Thyroid gland (tissue), 4 donors: ENCODE measurements at places on chromosomes 13 and 19. TPM values are rescaled to one million over a fixed set of nuclear protein-coding genes. Genes with fewer than 3 reads are reported as not detected.
A peak's percentile ranks its signal among the peaks of the same experiment; 100 is the strongest.

Gene LIM2
- total RNA-seq = not detected

Gene CDC42EP5
- total RNA-seq = 18.7 TPM

Gene FGF21
- not detected for total RNA-seq

Gene ZNF284
- total RNA-seq = 4.9 TPM

Gene SPRY2
- total RNA-seq = 29.8 TPM

DNA sequence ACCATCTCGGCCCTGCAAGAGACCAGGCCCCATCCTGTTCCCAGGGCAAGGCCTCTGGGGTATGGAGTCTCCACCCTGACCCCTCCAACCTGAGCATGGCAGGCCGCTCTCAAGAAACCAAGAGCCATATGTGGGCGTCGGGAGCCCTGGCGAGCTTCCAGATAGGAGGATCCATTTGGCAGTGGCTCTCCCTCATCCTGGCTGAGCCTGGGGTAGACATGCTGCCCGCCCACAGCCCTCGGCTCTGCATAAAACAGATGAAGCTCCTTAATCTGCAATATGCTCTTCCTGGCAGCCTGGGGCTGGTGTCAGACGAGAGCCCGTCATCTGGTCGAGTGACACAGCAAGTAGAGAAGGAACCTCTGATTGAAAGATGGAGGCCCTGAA is 6.1 kb downstream of the ATP13A1 start:
- no peak for DNase-seq
- no peak overlapping the region for H3K27ac ChIP-seq
- no peak overlapping the region for H3K4me3 ChIP-seq
- peaks cover 63% of the 10 kb centered on the region for H3K36me3 ChIP-seq
- H3K4me1 ChIP-seq = peaks cover 10% of the 10 kb centered on the region
- H3K27me3 ChIP-seq = no peaks in the 10 kb centered on the region

DNA sequence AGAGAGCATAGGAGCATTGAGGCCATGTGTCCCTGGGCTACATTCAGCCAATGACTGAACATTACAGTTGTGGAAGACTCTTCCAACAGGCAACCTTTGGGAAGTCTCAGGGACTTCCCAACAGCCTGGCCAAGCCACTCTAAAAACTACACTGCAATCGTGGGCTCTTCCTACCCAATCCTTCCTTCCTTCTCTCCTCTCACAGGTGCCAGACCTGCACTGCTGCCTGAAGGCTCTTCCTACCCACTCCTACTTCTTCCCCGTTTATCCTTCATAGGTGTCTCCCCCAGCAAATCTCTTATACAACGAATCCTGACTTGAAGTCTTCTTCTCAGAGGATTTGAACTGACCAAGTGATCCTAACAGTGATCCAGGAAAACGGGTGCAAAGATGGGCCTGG is 47.1 kb upstream of the MBNL2 start:
- H3K27ac ChIP-seq = no peak overlapping the region
- no peak overlapping the region for H3K4me3 ChIP-seq
- H3K4me1 ChIP-seq = no peaks in the 10 kb centered on the region
- H3K36me3 ChIP-seq = no peaks in the 10 kb centered on the region
- no peak for DNase-seq

- peak overlapping the region; percentile 60 for H3K4me3 ChIP-seq
- H3K27ac ChIP-seq = peak overlapping the region; percentile 93
- H3K36me3 ChIP-seq = no peaks in the 10 kb centered on the region
- H3K27me3 ChIP-seq = no peaks in the 10 kb centered on the region
These were observed 16.5 kb upstream of the FOSB start for GRCh38 chr19:45451131-45451849.

DNA sequence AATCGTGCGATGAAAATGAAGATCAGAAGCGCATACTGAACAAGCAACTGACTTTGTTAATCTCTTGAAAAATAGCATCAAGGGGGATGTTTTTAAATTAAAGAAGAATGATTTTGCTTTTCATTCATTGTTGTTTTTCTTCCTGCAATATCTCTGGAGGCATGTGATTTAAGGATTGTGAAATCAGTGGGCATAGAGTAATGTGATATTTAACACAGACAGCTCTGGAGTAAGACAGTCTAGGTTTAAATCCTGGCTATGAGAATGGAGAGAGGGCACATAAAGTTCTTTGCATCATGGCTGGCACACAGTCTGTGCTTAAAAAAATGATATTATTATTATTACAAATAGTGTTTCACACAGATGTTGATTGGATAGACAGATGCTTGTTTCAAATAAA is 243.1 kb upstream of the NBEA start:
- H3K4me3 ChIP-seq = no peak overlapping the region
- no peaks in the 10 kb centered on the region for H3K27me3 ChIP-seq
- peaks cover 28% of the 10 kb centered on the region for H3K4me1 ChIP-seq
- no peak for DNase-seq
- H3K27ac ChIP-seq = no peak overlapping the region

DNA sequence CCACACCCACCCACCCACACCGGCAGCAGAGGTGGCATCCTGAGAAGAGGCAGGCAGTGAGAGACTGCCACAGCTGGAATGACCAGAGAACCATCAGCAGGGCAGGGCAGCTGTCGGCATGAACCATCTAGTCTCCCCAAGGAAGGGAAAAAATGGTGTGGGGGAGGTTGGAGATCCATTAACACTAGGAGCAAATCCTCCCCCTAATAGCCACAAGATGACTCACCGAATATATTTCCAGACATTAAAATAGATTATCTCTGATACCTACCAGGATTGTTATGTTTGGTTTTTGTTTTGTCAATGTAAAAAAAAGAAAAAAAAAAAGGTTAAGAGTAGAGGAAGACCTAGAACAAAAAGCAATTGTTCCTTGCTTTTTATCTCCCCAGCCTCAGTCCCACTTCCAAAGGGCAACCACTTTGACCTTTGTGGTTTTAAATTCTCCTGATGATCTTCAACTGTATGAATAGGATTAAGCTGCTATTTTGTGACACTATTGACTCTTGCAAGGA is 34.2 kb downstream of the THSD1 start:
- H3K4me1 ChIP-seq = no peaks in the 10 kb centered on the region
- no peak overlapping the region for H3K27ac ChIP-seq
- no peak for DNase-seq
- H3K4me3 ChIP-seq = no peak overlapping the region

DNA sequence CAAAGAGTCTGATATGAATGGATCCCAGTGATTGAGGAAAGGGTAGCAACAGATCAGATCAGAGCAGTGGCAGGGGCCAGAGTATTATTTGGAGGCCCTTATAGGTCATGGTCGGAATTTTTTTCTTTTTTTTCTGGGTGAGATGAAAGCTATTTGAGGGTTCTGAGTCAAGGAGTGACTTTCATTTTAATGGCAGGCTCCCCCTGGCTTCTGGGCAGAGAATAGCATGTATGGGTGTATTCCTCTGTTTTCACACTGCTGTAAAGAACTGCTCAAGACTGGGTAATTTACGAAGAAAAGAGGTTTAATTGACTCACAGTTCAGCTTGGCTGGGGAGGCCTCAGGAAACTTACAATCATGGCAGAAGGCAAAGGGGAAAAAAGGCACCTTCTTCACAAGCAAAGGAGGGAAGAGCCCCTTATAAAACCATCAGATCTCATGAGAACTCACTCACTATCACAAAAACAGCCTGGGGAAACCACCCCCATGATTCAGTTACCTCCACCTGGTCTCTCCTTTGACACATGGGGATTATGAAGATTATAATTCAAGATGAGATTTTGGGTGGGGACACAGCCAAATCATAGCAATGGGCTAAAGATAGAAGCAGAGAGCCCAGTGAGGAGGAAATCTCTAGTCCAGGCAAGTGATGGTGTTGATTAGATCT is 3.0 kb upstream of the SLC6A16 start:
- H3K4me1 ChIP-seq = peaks cover 4% of the 10 kb centered on the region
- H3K27ac ChIP-seq = no peak overlapping the region
- no peak overlapping the region for H3K4me3 ChIP-seq
- no peaks in the 10 kb centered on the region for H3K27me3 ChIP-seq

GRCh38 chr19:996051-996838 is 4.0 kb upstream of the GRIN3B start:
- H3K27ac ChIP-seq = no peak overlapping the region
- peaks cover 10% of the 10 kb centered on the region for H3K36me3 ChIP-seq
- H3K27me3 ChIP-seq = no peaks in the 10 kb centered on the region
- peaks cover 19% of the 10 kb centered on the region for H3K4me1 ChIP-seq

DNA sequence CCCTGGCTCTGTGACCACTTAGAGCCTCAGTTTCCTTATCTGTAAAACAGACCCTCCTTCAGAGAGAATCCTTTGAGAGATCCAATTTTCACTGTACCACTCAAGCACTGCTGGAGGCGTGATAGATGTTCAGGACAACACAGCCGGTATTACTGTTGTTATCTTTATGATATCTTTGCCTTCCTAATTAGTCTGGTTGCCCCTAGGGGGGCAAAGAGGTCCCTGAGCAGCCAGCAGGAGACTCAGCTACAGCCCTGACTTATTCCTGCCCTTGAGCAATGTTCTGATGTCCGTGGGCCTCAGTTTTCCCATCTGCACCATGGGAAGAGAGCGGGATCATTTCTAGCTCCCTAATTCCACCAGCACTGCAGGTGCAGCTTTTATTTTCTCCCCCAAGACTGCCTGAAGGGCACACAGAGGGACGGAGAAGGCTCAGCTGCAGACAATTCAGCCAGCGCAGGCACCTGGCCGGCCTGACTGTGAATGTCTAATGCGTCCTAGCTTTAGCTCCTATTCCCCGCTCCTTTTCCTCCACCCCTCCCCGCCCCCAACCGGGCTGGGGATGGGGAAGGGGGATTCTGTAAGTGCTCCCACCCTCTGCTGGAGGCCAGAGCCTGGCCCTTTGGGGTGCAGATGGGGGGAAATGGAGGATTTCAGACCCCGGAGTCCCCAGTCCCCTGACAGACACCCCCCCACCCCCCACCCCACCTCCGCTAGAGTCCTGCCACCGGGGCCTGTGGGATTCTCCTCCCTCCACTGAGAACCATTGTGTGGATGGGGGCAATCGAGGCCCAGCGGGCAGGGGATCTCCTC is 16.2 kb downstream of the TLE5 start:
- peaks cover 7% of the 10 kb centered on the region for H3K4me1 ChIP-seq
- peak overlapping the region; percentile 75 for H3K27ac ChIP-seq
- H3K4me3 ChIP-seq = no peak overlapping the region

- H3K4me1 ChIP-seq = peaks cover 24% of the 10 kb centered on the region
- no peak for DNase-seq
- peak overlapping the region; percentile 93 for H3K4me3 ChIP-seq
- H3K27me3 ChIP-seq = no peaks in the 10 kb centered on the region
These were observed 1.4 kb downstream of the DYRK1B start for GRCh38 chr19:39832341-39833083.
